ENCODE measurements at places on chromosomes 16 and 17. TPM values are rescaled to one million over a fixed set of nuclear protein-coding genes. Genes with fewer than 3 reads are reported as not detected.
A peak's percentile ranks its signal among the peaks of the same experiment; 100 is the strongest.

DNA sequence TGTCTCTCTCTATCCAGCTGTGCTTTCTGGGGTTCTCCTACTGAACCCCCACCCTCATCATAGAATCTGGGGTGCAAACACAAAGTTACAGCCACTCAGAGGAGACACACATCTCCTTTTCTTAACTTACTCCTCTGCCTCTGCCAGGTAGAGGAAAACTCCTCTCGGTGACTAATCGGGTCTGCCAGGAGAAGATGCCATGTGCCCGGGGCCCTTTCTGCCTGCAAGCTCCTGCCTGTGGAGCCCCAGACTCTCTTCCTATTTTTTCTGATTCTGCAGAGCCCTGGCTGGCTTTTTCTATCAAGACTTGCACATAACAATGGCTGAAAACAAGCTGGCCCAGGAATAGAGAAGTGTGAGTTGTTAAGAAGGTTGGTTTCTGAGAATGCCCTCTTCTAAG is 10.4 kb downstream of the SLC6A4 start:
- DNase-seq: no peak

- no peak for DNase-seq
Measured at GRCh38 chr16:1427473-1428461, 3.1 kb upstream of the PERCC1 start.

The ADAMTS18 gene
- total RNA-seq: not detected

The SPAG5 gene
- 165 TPM for total RNA-seq

The ZNF598 gene
- 69.8 TPM for total RNA-seq

DNA sequence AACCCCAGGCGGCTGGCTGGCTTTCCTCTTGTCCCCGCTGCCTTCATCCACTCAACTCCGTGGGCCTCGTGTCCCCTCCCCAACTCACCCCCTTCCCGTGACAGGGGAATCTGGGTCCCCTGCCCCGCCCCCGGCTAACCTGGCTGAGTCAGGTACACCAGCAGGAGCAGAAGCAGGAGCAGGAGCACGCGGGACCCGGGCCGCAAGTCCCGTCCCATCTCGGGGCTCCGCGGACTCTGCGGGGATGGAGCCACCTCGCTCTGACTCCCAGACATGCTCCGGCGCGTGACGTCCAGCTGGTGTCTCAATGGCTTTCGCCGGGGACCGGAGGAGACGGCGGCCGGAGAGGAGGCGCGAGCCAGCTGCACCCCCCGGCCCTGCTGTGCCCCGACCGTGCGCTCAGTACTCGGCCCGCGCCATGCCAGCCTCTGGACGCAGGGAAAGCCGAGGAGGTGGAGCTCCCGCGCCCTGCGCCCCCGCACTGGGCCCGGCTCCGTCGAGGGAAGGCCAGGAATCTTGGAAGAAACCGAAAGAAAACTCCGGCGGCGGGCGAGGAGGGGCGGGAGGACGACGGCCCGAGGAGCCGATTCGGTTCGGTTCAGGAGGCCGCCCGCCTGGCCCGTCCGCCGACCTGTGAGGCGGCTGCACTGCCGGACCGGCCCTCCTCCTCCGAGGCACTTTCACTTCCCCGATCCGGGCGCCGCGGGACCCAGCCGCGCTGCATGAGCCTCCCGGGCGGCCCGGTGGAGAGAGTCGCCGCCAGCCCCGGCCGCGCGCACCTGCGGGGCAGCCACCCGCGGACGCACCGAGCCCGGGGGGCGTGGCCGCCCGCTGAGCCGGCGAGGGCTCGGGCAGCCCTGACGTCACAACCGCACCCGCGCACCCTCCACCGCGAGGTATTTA is at the start of the genes CXCL16 and ZMYND15:
Gene CXCL16, minus strand, starts transcription at position 807 of the 903 bp plus-strand sequence. Its CDS starts 589 bp downstream, at position 218.
Gene ZMYND15, plus strand, starts transcription at position 712 of the 903 bp plus-strand sequence. CDS start 716 bp downstream, outside the sequence.
- DNase-seq: peak; percentile 67
